Right lung (tissue), 10 donors: ENCODE measurements at places on chromosomes 11 and 22.

GRCh38 chr11:47551086-47551485 is 1.8 kb downstream of the CELF1 start:
- DNase-seq = no peak

DNA sequence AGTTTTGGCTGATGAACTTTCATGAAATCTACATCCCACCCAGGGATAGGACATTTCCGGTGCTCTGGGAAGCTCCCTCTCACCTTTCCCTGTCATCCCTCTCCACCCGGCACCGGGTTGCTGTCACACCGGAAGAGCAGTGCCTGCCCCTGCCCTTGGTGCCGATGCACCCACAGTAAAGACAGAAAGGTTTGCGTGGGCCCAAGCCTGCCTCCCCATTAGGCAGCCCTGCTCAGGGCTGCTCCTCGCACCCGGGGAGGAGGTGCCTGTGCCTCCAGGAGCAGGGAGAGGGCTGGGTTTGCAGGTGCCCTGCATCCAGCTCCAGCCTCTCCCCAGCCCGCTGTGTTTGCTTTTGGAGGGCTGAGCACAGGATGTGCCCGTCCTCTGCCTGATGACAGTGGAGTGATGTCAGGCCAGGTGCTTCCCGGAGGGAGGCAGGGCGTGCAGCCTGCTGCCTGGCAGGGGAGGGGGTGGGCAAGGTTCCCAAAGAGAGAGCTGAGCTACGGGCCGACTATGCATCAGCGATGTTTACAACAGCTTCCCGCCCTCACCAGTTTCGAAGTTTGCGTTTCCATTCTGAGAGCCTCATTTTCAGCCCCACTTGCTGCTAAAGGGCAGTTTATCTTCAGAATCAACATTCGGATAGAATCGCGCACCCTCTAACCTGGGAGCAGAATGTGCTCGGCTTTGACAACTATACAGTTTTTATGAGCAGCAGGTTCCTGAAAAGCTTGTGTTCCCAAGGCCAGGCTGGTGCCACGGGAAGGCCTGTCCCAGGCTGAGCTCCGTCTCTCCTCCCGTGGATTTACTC is 83.2 kb upstream of the CLDN5 start:
- no peak for DNase-seq

DNA sequence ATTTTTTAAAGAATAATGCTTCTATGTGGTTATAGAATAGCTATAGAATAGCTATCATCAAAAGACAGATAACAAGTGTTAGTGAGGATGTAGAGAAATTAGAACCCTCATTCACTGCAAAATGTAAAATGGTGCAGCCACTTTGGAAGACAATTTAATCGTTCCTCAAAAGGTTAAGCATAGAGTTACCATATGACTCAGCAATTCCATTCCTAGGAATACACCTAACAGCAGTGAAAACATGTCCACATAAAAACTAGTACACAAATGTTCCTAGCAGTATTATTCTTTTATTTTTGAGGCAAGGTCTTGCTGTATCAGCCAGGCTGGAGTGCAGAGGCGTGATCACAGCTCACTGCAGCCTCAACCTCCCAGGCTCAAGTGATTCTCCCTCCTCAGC is 34.0 kb downstream of the RTL6 start:
- DNase-seq = no peak

GRCh38 chr11:66473167-66473566 is 6.5 kb downstream of the PELI3 start:
- DNase-seq = no peak
